ENCODE measurements at places on chromosomes 12 and 14.

- no peak for DNase-seq
These were observed 12.3 kb downstream of the GTF2A1 start for GRCh38 chr14:81208489-81208888.

DNA sequence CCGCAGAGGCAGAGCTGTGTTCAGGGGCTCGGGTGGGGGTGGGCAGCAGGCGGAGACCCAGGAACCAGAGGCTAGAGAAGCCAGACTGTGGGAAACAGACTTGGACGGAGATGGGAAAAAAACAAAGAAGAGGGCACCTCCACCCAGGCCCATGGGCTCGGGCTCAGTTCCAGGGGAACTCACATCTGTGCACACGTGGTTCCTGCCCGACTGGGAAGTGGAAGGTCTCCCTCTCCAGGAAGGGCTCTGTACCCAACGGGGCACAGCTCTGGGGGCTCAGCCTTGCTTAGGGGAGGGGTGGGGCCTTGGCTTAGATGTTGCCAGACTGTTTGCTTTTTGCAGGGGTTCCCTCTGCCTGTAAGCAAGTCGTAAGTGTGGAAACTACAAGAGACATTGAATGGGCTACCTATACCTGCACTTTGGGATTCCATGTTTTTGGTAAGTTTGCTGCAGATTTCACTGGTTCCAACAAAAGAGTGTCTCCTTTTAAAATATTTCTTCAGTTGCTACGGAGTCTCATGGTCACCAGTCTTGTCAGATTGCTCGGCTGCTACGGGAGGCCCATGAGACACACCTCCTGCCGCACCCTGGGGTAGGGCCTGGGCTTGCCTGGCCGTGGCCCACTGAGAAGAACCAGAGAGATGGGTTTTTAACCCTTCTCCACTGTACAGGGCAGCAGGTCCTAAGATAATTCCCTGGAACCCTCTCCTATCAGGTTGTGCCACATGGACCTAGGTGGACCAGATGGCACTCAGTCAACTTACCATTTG lies 127.6 kb upstream of the EVL start:
- DNase-seq, result no peak

GRCh38 chr14:49173765-49174373 lies 412.3 kb downstream of the RPS29 start:
- peak; percentile 25 for DNase-seq

DNA sequence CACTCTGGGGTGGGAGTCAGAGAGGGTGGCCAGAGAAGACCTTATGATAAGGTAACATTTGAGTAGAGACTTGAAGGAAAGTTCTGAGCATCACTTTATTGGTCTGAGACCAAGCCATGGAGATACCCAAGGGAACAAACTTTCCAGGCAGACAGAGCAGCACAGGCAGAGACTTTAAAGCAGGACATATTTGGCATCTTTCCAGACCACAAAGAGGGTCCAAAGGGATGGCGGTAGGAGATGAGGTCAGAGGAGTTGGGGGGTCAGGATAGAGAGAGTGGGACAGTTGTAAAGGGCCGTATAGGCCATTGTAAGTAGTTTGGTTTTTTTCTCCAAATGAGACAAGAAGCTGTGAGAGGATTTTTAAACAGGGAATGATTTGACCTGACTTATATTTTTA lies 344.4 kb downstream of the SEC23A start:
- no peak for DNase-seq

DNA sequence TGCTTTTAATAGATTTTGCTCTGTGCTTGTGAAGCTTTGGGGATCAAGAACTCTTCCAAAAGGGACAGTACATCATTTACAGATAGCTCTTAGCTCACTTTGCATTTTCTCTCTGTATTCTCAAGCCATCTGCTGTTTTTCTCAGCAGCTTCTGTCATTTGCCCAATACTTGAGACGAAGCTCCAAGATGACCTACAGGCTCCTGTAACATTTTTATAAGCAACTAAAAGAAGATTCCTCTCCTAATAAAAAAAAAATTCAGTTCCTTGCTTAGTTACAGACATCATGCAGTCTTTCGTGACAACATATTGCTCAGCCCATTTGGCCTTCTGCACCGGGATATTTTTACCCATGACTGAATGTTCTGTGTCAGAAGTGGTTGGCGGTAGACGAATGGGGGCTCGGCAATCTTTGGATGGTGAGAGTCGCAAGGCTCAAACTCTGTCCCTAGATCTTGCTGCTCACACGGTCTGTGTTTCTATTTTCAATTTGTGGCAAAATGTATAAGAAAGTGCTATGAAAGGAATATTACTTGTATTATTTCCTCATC lies 215.6 kb downstream of the FSCB start:
- no peak for DNase-seq

DNA sequence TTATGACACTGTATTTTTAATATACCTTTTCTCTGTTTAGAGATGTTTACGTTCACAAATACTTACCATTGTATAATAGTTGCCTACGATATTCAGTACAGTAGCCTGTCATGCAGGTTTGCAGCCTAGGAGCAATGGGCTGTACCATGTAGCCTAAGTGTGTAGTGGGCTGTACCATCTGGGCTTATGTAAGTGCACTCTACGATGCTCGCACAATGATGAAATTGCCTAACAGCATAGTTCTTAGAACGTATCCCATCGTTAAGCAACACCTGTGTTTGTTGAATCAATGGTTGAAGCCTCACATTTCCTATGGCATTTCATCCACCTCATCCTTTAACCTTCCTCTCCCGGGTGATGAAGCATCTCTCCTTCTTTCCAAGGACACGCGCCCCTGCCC lies 12.5 kb upstream of the EML1 start:
- no peak for DNase-seq

DNA sequence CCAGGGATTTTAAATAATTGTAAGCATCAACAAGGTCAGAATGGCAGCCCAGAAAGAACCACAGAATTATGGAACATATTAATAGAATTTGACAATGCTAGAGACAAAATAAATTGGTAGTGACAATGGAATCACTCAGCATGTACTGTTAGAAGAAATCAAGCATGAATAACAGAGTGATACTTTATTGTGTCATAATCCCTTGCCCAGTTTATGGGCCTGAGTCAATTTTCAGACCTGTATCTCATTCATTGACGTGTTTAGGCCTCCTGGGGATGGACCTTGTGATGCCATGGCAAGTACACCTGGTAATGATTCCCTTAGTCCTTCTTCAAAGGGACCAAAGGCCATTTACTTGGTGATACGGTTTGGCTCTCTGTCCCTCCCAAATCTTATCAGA lies 12.8 kb upstream of the CCDC91 start:
- no peak for DNase-seq

DNA sequence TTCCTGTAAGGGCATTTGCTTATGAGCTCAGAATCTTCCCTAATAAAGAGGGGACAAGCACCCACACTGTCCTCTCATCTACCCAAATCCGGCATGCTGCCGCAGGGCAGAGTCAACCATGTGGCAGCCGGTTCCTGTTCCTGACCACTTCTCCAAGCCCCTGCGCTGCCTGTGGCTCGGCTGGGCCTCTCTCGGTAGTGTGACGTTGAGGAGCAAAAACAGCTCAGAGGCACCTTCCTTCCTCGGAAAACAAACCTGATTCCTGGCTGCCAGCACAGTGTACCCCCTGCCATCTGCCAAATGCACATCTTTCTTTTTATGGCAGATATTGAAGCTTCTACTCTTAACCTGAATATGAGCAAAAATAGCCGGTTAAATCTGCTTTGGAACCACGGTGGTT lies 50.5 kb downstream of the CFAP251 start:
- DNase-seq, result no peak

DNA sequence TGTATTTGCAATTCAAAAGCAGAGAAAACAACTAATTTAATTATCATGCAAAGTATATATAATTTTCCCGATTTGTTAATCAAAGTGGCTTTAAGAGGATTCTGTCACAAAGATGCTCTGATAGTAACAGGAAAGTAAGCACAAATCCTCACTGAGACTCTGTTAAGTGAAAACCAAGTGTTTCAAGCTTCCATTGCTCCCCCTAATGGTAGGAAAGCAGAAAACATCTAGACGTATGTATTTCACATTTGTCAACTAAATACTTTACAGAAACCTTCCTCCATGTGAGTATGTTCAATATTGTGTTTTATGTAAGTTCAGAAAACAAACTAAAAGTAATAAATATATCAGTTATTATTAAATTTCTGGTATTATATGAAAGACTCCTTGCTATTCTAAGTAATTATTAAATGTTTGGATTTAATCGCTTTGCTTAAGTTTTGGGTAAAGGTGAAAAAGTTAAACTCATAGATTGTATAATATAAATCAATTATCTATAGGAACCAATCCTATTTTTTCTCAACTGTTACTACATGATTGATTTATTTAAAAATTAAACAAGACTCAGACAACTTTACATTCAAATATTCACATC lies 1.5 kb upstream of the NTS start:
- DNase-seq, result no peak

- DNase-seq, result no peak
These were observed 29.8 kb upstream of the LTBP2 start for GRCh38 chr14:74641601-74642391.

- DNase-seq, result no peak
These were observed 5.4 kb downstream of the TXNRD1 start for GRCh38 chr12:104220931-104221330.

- DNase-seq, result no peak
These were observed 1037.8 kb downstream of the TMEM121 start for GRCh38 chr14:106564058-106564643.

DNA sequence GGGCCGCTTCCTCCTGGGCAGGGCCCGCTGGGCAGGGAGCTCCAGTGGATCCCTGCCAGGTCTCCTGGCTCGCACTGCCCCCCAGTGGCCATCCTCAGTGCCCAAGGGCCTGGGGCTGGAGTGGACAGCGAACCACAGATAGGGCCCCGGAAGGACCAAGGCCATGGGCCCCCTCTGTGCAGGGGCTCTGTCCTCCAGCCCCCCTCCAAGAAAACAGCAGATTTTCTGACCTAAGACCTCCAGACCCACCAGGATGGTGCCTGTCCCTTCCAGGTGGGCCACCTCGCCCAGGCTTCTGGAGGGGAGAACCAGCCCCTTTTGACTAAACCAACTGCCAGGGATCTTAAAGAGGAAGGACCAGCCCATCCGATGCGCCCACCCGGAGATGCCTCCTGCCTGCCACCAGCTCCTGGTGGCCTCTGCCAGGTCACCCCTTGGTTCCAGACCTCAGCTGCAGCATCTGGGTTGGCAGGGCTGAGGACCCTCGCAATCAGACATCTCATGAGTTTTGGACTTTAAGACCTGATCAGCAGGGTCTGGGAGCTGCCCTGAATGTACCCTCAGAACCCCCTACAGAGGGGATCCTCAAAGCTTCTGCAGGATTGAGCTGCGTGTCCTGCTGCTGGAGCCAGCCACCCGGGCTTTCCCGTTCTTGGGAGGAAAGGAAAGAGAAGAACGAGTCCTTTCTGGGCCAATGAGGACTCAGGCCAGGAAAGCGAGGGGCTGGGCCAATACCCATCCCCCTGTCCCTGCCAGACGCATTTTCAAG lies 325.8 kb upstream of the DIO3 start:
- DNase-seq, result no peak

GRCh38 chr14:62158779-62159178 lies 396.6 kb downstream of the SNAPC1 start:
- no peak for DNase-seq

DNA sequence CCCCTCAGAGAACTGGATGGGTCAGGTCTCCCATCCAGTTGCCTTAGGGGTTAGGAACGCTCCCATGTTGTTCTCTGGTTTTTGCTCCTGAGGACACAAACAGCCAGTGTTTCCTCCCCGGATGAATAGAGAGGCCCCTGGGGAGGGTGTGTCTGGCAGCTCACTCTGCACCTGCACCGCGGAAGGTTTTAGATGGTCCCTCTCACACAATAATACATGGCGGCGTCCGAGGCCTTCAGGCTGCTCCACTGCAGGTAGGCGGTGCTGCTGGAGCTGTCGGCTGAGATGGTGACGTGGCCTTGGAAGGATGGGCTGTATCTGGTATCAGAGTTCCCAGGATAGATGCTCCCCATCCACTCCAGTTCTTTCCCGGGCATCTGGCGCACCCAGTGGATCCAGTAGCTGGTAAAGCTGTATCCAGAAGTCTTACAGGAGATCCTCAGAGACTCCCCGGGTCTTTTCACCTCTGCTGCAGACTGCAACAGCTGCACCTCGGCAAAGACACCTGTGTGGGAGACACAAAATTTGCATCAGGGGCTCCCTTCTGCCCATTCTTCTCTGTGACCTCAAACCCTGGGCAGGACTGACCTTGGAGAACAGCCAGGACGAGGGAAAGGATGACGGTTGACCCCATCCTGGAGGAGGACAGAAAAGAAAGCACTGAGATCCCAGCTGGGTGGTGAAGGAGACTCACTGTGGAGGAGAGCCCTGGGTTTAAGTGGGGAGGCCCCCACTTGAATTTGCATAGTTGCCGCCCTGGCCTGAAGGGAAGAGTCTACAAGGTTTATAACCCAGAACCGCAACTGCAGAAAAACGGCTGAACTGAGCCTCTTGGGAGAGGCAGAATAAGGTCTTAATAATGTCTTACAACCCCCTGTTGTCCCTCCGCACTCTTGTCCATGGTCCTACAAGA lies 1324.8 kb downstream of the TMEM121 start:
- DNase-seq, result no peak

GRCh38 chr12:51460519-51460918 lies 35.9 kb downstream of the SLC4A8 start:
- DNase-seq, result no peak

DNA sequence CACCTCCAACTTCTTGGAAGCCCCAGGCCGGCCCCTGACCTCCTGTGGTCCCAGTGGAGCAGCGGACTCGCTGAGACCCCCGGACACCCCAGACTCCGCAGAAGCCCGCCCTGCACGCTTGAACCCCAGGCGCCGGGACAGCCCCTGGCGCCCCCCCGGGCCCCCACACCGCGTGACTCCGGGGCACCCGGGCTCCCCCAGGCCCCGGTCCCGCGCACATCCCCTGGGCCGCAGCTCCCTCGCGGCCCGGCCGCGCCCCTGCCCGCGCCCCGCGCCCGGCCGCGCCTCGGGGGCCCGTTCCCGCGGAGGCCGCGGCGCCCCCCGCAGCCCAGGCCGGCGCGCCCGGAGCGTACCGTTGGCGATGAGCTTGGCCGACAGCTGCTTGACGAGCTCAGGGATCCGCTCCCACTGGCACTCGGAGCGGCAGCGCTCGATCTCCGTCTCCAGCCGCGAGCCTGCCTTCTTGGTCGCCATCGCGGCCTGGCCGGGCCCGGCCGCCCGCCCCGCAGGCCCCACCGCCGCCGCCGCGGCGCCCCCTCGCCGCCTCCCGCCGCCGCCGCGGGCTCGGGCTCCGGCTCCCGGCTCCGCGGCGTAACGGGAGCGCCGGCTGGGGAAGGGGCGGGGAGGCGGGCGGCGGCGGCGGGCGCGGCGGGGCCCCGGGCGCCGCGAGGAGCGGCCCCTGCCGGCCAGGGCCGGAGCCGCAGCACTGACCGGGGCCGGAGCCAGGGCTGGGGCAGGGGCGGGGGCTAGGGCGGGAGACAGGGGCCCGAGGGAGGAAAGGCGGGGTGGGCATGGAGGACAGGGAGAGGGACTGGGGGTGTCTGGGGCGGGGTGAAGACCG lies at the start of gene TTC7B:
TSS of gene TTC7B (minus strand) at position 609 of the 841 bp plus-strand sequence. CDS start at position 474, 135 bp downstream.
- no peak for DNase-seq

DNA sequence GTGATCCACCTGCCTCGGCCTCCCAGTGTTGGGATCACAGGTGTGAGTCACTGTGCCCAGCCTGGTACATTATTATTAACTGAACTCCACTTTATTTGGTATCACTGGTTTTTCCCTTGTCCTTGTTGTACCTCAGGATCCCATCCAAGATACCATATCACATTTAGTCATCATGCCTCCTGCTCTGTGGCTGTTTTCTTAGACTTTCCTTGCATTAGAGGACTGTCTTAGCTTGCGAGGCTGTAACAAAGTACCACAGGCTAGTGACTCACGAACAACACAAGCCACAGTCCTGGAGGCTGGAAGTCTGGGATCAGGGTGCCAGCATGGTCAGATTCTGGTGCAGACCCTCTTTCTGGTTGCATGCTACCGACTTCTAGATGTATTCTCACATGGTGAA lies 12.2 kb downstream of the KLC1 start:
- no peak for DNase-seq

GRCh38 chr12:50617657-50618056 lies 112.9 kb downstream of the DIP2B start:
- DNase-seq, result no peak

All from SIG-M5 (cell line).